ENCODE measurements at places on chromosomes 5 and 9. TPM values are rescaled to one million over a fixed set of nuclear protein-coding genes. Genes with fewer than 3 reads are reported as not detected.

STPG3 gene
- polyA plus RNA-seq, result not detected

DNA sequence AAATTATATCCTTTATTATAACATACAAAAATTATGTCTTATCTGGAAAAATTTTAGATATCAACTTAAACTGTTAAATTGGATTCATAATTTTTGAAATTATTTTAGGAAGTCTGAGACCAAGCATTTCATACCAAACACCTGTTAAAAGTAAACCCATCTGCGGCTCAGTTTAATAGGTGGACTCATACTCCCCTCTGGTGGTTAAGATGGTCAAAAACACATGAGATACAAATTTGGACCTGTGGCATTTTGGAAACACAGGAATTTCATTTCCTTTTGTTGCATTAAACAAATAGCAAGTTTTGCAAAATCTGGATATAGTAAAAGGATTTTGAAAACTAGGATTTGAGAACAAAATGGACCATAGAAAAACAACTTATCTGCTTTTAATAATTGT, 53.7 kb downstream of the RGMB start:
- DNase-seq, result no peak

- DNase-seq, result no peak
Observed at GRCh38 chr9:31185831-31186230, 1198.6 kb upstream of the ACO1 start.

DNA sequence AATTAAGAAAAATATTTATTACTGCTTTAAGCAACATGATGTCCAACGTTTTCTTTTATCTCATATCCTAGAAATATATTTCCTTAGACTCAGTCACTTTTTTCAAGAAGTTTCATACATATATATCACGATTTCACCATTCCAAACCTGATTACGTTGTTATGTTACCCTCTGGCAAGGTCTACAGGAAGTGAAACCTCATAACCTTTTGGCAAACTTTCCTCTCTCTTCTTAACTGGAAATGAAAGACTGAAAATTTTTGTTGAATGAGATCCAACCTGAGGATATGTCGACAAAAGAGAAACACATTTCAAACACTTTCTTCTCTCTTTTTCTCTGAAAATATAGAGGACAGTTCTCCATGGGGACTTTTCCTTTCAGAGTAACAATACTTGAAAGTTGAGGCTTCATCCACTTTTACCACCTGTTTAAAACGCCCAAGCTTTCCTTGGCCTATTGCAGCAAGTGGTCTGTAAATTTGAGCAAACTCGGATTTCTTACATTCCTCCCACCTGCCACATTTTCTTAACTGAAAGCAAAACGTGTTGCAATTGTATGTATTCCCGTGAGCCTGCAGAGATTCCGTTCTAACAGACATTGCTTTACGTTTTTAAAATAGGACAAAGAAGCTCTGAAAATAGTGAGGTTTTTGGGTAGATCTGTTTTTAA, 298.1 kb downstream of the CETN3 start:
- DNase-seq, result no peak

GRCh38 chr5:150556859-150557508, 49.1 kb downstream of the NDST1 start:
- DNase-seq, result no peak

GRCh38 chr5:41835645-41836044, 34.6 kb downstream of the OXCT1 start:
- DNase-seq, result no peak

SHISAL2B gene
- not detected for polyA plus RNA-seq

GRCh38 chr5:98938464-98938863, 9.7 kb upstream of the CHD1 start:
- DNase-seq, result no peak

GRCh38 chr9:22216730-22217172, 207.6 kb upstream of the CDKN2B start:
- no peak for DNase-seq

DNA sequence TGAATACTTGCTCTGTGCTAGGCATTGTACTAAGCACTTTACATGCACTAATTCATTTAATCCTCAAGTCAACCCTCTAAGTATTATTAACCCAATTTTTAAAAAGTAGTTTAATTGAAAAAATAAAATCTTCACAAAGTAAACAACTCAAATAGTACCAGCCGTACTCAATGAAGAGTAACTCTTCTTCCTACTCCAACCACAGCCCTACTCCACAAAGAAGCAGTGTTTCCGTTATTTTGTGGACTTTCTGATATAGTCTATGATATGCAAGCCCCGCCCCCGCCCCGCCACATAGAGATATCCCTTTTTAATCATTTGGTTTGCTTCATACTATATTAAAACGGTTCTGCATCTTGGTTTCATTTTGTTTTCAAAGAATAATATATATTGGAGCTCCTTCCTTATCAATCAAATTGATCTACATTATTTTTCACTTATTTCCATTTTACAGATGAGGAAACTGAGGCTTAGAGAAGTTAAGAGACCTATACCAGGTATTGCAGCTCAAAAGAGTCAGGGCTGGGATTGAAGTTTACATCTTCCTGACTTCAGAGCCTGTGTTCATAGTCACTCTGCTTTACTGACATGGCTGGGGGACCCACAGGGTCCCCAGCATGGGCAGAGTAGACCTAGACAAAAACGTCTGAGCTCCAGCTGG, 78.6 kb downstream of the PCDH1 start:
- no peak for DNase-seq

STK32A gene
- polyA plus RNA-seq, result not detected

C9orf72 gene
- polyA plus RNA-seq, result 6.4 TPM

HSPB3 gene
- not detected for polyA plus RNA-seq

DNA sequence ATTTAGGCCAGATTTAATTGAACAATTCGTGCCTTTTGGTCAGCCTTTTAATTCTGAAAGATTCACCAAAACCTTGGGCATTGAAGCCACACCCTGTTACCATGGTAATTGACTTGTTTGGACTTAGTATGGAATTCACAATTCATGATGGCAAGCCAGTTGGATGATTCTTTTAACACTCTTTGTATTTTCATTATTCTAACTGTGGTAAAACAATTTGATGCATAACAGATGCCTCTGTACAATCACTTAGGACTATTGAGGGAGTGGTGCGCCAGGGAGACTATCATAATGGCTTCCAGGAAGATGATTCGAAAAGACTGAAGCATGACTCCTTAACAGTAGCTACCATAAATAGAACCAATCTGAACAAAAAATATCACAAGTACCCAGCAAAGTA, 381.1 kb upstream of the ADAMTS16 start:
- DNase-seq, result no peak

DNA sequence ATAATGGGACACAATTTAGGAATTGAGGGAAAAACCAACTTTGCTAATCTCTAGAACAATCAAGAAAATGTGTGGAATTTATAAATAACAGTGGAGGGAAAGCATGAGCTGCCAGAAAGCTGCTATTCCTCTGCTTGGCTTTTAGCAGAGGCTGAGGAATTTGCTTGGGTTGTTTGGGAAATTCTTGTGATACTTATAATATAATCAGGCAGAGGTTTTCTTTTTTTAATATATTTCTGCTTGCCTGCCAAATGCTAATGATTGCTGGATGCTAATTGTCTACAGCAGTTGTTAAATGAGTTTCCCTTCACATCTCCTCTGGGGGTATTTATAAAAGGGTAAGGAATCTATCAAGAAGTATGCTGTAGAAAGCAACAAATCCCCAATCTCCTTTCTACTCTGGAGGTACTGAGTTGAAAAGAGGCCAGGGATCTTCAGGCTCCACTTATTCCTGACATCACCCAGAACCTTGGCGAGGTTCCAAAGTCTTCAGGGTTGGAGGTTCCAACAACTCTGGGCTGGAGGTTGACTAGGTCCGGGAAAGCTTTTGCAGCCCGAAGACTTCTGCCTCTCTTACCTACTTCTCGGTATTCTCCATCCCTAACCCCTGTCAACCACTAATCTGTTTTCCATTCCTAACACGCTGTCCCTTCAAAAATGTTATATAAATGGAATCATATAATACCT, 60.4 kb upstream of the TMED7 start:
- DNase-seq, result no peak

DNA sequence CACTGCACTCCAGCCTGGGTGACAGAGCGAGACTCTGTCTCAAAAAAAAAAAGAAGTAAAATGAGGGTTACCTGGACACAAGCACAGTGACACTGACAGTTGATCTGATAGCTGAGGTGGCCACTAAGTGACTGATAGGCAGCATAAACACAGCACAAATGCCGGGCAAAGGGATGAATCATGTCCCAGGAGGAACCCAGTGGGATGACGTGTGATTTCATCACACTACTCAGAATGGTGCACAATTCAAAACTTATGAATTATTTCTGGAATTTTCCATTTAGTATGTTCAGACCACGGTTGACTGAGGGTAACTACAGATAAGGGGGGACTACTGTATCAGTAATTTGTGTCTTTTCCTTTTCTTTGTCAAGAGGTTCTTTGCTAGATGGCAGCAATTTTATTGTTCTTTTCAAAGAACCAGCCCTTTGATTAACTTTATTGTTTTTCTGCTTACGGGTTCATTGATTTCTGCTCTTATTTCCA, 34.3 kb upstream of the RNF130 start:
- DNase-seq, result no peak

- DNase-seq, result no peak
Observed at GRCh38 chr9:90783964-90784363, 17.7 kb upstream of the SYK start.

STKLD1 gene
- 2.3 TPM for polyA plus RNA-seq

GRCh38 chr9:94096819-94097577, 12.7 kb downstream of the PTPDC1 start:
- DNase-seq, result no peak

DNA sequence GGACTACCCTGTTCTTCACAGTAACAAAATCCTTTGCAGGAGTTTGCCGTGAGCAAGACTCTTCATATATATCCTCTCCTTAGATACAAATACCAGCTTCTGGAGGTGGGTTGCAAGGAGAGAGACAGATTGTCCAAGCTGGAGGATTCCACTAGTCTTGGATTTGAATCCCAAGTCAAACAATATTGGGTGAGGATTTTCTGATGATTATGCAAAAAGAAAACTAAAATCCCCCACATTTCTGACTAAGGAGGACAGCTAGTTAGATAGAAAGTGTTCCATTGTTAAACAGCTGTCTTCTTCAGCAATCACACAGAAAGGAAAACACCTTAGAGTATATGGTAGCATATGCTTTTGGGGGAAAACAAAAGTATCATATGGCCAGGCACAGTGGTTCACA, 54.2 kb downstream of the KLF4 start:
- DNase-seq, result no peak

DNA sequence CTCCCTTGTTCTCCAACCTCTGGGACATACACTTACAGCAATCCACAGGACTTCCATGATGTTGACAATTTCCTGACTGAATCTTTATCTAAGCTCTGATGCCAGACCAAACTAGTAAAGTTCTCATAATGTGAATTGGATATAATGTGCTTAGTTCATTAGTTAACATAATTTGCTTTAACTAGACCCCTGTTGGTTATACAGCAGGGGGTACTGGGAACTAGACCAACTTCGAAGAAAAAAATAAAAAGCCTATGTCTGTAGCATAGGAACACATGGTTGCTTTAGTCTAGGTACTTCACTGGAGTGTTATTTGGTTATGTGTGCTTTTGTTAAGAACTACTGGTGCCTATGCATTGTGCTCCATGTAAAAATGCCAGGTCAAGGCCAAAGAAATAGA, 173.8 kb downstream of the ADAMTS6 start:
- no peak for DNase-seq

GPSM1 gene
- 0.98 TPM for polyA plus RNA-seq

- DNase-seq, result no peak
Observed at GRCh38 chr9:129776566-129776937, 23.7 kb upstream of the PTGES start.

PCDHGB7 gene
- not detected for polyA plus RNA-seq

GALNT10 gene
- 9.1 TPM for polyA plus RNA-seq

LRRC14B gene
- polyA plus RNA-seq, result 0.13 TPM

GRCh38 chr9:87435189-87435880, 62.3 kb upstream of the DAPK1 start:
- DNase-seq, result no peak

GRCh38 chr5:104247260-104247659, 684.7 kb upstream of the NUDT12 start:
- DNase-seq, result no peak
